ENCODE measurements at places on chromosomes 1 and 21.

DNA sequence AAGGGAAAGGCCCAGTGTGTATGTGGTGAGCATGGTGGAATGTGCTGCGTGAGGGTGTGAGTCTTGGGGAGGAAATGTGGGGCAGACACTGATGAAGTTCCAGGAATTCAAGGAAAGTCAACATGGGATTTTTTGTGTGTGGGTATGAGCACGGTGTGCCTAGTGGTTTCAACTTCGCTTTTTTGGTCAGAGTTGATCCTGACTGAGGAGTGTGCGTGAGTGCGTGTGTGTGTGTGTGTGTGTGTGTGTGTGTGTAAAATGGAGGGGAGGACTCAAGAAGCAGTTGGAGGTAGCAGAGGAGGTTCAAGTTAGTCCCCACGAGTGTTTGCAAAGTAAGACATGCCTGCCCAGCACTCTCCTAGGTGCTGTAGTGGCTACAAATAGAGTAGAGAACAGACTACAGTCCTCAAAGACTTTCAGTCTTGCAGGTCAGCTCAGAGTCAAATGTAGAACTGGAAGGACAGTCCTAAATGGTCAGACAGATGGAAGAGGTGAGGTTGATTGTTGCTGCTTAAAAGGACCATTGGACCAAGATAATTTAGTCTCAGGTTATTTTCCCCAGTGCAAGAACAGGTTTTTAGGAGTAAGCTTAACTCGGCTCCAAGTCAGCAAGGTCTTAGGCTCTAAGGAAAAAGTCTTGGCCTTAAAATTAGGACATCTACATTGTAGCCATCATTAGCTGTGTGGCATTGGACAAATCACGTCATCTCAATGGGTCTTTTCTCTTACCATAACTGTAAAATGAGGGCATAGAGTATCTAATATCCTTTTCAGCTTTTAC lies 25.0 kb downstream of the SLAMF1 start:
- no peaks in the 10 kb centered on the region for H3K36me3 ChIP-seq
- H3K4me1 ChIP-seq: peaks cover 4% of the 10 kb centered on the region
- H3K27me3 ChIP-seq: no peaks in the 10 kb centered on the region

DNA sequence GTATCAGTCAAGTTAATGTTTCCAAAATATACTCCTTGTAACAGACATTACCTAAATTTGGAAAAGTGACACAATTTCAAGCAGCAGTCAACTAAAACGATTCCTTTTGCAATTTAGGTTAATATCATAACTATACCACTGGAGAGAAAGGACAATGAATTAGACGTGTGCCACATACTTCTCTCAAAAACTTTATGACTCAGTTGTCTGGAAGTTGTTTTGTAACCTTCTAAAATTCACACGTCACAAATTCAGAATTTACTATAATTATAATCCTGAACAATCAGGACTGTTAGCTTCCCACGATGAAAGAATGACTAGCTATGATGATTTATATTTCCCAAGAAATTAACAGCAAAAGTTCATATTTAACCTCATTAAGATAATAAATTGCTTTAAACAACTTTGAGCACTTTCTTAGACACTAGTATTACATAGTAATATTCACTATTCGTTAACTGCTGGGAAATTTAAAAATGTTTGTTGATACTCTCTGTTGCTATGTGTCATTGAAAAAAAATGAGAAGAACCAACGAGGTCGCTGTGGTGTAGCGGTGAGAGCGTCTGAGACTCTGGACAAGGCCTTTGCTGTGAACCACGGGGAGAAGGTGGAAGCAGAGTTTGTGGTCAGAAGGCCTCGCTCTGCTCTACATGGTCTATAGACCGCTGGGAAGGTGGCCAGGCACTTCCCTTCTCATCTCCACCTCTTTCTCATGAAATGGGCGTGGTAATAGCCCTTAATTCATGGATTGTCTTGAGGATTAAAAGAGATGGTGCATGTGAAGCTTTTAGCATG lies 27.9 kb upstream of the BATF3 start:
- DNase-seq: no peak
- H3K27me3 ChIP-seq: no peaks in the 10 kb centered on the region
- no peak overlapping the region for H3K27ac ChIP-seq
- H3K4me1 ChIP-seq: no peaks in the 10 kb centered on the region
- H3K4me3 ChIP-seq: no peak overlapping the region

GRCh38 chr1:50476800-50477199 lies 53.6 kb upstream of the DMRTA2 start:
- H3K27ac ChIP-seq: no peak overlapping the region
- no peaks in the 10 kb centered on the region for H3K27me3 ChIP-seq
- H3K36me3 ChIP-seq: peaks cover 35% of the 10 kb centered on the region
- H3K4me3 ChIP-seq: no peak overlapping the region

DNA sequence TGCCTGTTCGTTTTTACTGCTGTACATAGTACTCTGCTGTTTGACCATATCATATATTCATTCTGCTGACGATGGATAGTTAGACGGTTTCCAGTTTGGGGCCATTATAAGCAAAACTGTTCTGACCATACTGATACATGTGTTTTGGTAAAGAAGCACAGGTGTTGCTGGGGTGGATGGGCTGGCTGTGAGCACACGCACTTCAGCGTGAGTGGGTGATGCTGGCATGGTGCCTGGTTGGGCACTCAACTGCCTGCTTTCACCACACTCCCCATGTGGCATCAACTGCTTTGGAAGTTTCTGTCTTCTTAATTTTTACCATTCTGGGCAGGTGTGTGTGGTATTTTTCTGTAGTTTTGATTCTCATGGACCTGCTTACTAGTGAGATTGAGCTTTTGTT lies 37.3 kb downstream of the ADARB1 start:
- no peaks in the 10 kb centered on the region for H3K27me3 ChIP-seq
- no peak overlapping the region for H3K4me3 ChIP-seq
- no peak overlapping the region for H3K27ac ChIP-seq
- DNase-seq: no peak
- no peaks in the 10 kb centered on the region for H3K36me3 ChIP-seq

GRCh38 chr1:94542088-94542870 lies 720 bp upstream of the F3 start:
- H3K36me3 ChIP-seq: no peaks in the 10 kb centered on the region
- no peaks in the 10 kb centered on the region for H3K27me3 ChIP-seq
- peaks cover 46% of the 10 kb centered on the region for H3K4me1 ChIP-seq
- H3K27ac ChIP-seq: peak overlapping the region; percentile 88
- peak; percentile 51 for DNase-seq

Measured in lower lobe of right lung (tissue), 2 donors.